H1 (cell line): ENCODE measurements at places on chromosomes 7 and 10. TPM values are rescaled to one million over a fixed set of nuclear protein-coding genes. Genes with fewer than 3 reads are reported as not detected.

DNAJC12 gene
- total RNA-seq, result 2.9 and 4.2 TPM in 2 replicates

SPDYE5 gene
- not detected in 2 replicates for total RNA-seq

CD36 gene
- 0.60 and 1.5 TPM in 2 replicates for total RNA-seq

DNA sequence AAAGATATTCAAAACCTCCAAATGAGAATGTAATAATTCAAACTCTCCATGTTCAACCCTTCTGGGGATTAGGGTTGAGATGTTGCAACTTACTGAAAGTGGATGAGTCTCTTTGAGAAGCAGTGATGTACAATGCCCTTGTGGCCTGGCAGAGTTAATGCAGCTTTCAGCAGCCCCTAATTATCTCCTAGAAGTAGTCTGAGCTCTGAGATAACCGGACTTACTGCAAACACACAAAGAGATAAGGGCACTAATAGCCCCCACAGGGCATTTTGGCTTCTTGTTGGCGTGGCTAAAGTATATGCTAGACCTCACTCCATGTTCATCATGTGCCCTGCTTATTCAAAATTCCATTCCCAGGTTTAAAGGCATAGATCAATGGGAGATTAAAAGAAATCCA is 404.7 kb downstream of the NEBL start:
- H3K27me3 ChIP-seq, result no peaks in the 10 kb centered on the region
- H3K27ac ChIP-seq, result no peak overlapping the region
- no peaks in the 10 kb centered on the region for H3K36me3 ChIP-seq
- no peak for DNase-seq

DNA sequence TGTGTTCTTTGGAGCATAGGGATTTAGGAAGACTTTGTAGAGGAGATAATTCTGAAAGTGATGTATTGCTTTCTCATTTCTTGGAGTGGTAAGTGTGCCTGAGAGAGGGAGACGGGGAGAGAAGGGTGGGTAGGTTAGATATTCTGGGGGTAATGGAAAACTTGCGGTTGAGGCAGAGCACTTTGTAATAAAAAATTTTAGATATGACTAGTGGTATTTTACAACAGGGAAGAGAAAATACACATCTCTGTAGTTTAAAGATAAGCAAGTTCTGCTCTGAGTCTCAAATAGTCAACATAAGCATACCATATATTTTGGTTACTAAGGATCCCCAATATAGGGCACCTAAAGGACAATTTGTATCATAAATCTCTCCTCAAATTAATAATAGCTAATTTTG is 6.6 kb downstream of the VPS50 start:
- no peak for DNase-seq
- H3K36me3 ChIP-seq, result no peaks in the 10 kb centered on the region
- no peak overlapping the region for H3K27ac ChIP-seq

- H3K4me3 ChIP-seq, result peak overlapping the region; percentile 72
- H3K36me3 ChIP-seq, result no peaks in the 10 kb centered on the region
- DNase-seq, result no peak
- peaks cover 10% of the 10 kb centered on the region for H3K4me1 ChIP-seq
- no peak overlapping the region for H3K27ac ChIP-seq
Measured at GRCh38 chr10:124446830-124447750, 2.7 kb downstream of the NKX1-2 start.

GRCh38 chr7:130961128-130961601 is 227.2 kb upstream of the KLF14 start:
- no peaks in the 10 kb centered on the region for H3K4me1 ChIP-seq
- H3K27me3 ChIP-seq, result no peaks in the 10 kb centered on the region
- no peak overlapping the region for H3K27ac ChIP-seq
- no peak overlapping the region for H3K4me3 ChIP-seq

- no peak overlapping the region for H3K27ac ChIP-seq
- peaks cover 2% of the 10 kb centered on the region for H3K4me1 ChIP-seq
- DNase-seq, result no peak
- no peaks in the 10 kb centered on the region for H3K36me3 ChIP-seq
- H3K4me3 ChIP-seq, result no peak overlapping the region
Measured at GRCh38 chr7:22934023-22934422, 79.9 kb downstream of the HYCC1 start.

GRCh38 chr10:96556003-96556402 is 30.8 kb downstream of the TM9SF3 start:
- no peak overlapping the region for H3K4me3 ChIP-seq
- H3K27me3 ChIP-seq, result no peaks in the 10 kb centered on the region
- no peaks in the 10 kb centered on the region for H3K4me1 ChIP-seq
- DNase-seq, result no peak
- 0 out of 2 replicates have a peak, but pooled peaks cover 7% of the 10 kb centered on the region for H3K36me3 ChIP-seq
- no peak overlapping the region for H3K27ac ChIP-seq

- H3K27me3 ChIP-seq, result no peaks in the 10 kb centered on the region
- DNase-seq, result peak; percentile 23
- H3K4me3 ChIP-seq, result no peak overlapping the region
- H3K27ac ChIP-seq, result peak overlapping the region; percentile 21; the same call in 1 of the 2 replicates
- no peaks in the 10 kb centered on the region; the same call in 1 of the 2 replicates for H3K4me1 ChIP-seq
Measured at GRCh38 chr7:141649865-141650634, 51.9 kb downstream of the DENND11 start.

GRCh38 chr7:17601921-17602320 is 303.5 kb downstream of the AHR start:
- H3K36me3 ChIP-seq, result no peaks in the 10 kb centered on the region
- H3K27me3 ChIP-seq, result no peaks in the 10 kb centered on the region
- DNase-seq, result no peak
- H3K4me1 ChIP-seq, result no peaks in the 10 kb centered on the region
